ENCODE measurements at places on chromosomes 5 and 9.
A peak's percentile ranks its signal among the peaks of the same experiment; 100 is the strongest.

- no peak for DNase-seq
Observed at GRCh38 chr5:1409381-1410110, 35.7 kb downstream of the SLC6A3 start.

GRCh38 chr5:11048760-11049159 lies 287.7 kb upstream of the DAP start:
- no peak for DNase-seq

GRCh38 chr9:128943832-128944620 lies 3.4 kb downstream of the DOLK start:
- no peak for DNase-seq

DNA sequence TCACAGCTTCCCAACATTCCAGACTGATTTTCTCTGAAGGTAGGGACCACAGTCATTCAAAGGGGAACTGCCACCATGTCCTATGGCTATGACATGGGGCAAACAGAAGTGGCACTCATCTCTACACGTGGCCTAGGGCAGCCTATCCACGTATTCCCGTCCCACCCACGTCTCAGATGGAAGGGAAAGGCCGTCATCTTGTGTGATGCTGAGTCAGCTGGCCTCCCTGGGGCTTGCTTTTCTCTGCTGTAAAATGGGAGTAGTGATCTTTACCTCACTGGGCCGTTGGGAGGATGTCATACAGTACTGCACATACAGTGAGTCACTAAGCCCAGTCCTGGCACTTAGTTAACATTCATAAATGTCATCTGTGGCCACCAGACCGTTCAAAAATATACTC lies 72.3 kb downstream of the RAPGEF1 start:
- peak; percentile 40 for DNase-seq

GRCh38 chr5:110359221-110359620 lies 367.2 kb downstream of the TMEM232 start:
- no peak for DNase-seq

DNA sequence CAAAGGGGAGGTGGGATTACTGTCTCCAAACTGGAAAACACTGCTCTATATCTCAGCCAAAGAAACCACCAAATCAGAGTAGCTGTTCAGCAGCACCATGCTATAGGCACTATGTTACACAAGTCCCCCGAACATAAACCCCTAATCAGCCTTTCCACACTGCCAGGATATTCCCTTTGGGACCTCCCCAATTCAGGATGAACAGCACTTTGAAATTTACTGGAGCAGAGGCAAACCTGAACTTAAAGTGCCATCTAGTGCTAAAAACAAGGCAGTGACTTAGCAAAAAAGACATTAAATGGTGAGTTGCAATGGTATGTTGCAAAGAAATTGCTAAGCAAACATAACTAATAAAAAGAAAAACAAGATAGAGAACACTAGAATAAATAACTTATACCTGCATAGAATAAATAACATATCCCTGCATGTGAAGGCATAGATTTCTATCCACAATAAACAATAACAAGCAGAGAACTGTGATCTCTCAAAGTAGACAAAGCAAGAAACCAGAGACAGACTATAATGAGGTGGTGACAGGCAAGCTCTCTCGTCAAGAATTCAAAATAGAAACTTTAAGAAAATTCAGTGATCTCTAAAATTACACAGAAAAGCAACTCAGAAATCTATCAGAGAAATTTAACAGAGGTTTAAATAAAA lies 584.4 kb upstream of the ACO1 start:
- no peak for DNase-seq

DNA sequence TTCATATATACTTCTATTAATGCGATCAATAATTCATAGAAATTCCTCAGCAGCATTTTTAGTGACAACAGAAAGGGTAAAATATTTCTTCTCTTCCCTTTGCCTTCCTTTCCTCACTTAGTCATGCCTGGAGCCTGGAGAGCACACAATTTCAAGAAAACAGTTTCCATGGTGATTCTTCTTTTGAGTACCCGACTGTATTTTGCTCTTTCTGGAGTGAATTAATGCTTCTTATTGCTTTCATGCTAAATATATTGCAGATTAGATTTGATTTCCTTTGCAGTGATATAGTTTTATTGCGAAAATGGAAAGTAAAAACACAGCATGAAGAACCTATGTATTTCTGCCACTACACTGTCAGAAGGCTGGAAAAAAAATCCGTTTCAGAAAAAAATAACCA lies 153.5 kb downstream of the PPP2R2B start:
- DNase-seq: no peak

DNA sequence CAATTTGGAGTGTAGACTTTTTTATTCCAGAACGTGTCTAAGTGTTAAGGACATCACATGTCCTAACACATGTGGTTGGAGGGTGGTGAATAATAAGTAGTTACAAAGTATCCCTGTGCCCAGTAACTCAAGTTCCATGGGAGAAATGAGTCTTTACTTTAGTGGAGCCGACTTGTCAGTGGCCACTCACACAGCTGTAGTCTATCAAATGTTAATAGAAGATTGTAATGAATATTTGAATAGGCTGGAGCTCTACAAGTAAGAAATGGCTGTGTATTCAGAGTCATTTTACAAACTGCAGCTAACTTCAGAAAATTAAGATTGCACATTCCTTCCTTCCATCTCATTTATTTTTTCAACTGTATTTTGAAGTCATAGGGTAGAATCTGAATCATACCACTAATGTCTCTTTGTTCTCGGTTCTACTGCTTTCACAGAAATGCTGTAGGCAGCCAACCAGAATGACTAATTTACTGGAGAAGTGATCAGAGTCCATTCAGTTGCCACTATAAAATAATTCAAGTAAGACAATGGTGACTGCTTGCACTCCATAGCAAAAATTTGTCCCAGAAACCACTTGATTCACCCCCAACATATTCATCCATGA lies 394.8 kb downstream of the NR2F1-AS1 start:
- no peak for DNase-seq

- no peak for DNase-seq
Observed at GRCh38 chr5:124843596-124843899, 97.1 kb upstream of the ZNF608 start.

- DNase-seq: peak; percentile 93
Observed at GRCh38 chr9:20684035-20684874, at the start of gene FOCAD. TSS of gene FOCAD (plus strand) at chr9:20684259. CDS start at chr9:20715354, 31,095 bp downstream.

DNA sequence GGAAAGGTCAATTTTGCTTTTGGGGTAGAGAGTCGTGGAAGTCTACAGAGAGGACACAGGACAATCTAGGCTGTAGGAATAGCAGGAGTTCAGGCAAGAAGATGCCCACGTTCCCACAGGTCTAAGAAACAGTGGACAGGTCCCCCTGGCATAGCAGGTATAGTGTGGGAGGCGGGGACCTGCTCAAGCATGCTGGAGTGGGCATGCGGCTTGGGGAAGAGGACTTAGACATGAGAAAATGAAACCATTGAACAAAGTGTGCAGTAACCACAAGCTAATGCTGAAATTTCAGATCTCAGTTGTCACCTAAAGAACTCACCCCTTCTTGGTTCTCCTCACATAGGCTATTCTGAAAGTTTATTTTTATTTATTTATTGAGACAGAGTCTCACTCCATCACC lies 142.8 kb upstream of the EFNA5 start:
- DNase-seq: no peak

GRCh38 chr9:112112519-112112918 lies 62.6 kb downstream of the SUSD1 start:
- DNase-seq: no peak

GRCh38 chr5:151025250-151025606 lies 4.8 kb downstream of the GPX3 start:
- no peak for DNase-seq

DNA sequence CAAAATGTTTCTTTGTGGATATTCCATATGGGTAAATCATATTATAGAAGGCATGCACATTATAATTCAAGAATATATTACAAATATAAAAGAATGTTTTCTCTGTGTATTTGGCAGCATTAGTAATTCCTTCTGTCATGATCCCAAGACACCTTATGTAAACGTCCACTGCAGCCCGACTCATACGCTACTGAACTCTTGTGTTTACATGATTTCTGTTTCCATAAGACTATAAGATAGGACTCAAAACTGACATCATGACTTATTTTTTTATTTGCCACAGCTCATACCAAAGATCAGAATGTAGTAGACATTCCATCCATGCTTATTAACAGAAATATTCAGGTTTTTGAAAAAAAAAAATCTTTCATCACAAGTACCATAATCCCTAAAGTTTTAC lies 234.1 kb downstream of the AP3B1 start:
- no peak for DNase-seq

DNA sequence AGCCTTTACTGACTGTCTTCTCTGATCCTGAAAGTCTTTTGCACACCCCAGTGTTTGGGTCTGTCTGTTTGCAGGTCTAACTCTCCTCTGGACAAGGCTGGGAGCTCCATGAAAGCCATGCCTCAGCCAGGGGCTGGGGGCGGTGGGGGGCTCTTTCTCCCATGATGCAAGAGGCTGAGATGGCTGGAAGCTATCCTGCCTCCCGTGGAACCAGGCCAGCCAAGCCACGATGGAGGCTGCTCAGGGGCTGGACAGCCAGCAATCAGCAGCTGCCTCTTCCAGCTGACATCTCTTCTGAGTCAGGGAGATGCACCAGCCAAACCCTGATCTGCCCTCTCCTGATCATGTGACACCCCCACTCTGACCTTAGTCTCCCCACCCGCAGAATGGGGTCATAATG lies 154.0 kb downstream of the BARX1 start:
- DNase-seq: no peak

DNA sequence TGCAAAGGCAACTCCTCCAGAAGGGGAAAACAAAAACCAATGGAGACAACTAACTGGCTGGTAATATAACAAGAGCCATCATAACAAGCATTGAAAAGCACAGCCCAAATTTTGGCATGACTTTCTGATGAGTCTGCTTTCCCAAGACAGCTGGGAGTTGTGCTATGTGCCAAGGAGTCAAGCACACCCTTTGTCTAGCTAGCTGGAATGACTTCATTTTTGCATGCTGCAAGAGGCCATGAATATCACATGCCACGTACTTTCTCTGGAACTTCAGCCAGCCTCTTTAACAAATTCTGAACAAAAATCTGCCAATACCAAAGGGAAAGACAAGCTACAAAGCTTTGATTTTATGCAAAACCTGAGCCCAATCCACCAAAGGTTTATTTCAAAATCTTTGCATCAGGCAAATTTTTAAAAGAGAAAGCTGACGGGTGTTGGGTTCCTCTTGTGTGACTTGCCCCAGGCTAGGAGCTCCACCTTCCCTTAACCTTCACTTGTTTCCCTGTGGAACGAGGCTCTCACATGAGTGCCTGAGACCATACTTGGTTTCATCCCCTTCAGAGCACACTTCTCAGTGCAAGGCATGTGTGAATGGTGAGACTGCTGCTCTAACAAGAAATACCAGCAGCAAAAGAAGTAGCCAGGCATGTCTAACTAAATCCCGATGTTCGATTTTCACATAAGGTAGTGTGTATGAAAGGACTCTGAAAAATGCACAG lies 47.3 kb downstream of the S1PR3 start:
- DNase-seq: no peak

- no peak for DNase-seq
Observed at GRCh38 chr5:80713631-80714030, 58.8 kb upstream of the DHFR start.

GRCh38 chr9:70042461-70043215 lies 1.0 kb upstream of the MAMDC2 start:
- no peak for DNase-seq

GRCh38 chr9:113957821-113958341 lies 81.8 kb downstream of the ZNF618 start:
- no peak for DNase-seq

- no peak for DNase-seq
Observed at GRCh38 chr5:166276006-166276405, 2015.4 kb upstream of the WWC1 start.

DNA sequence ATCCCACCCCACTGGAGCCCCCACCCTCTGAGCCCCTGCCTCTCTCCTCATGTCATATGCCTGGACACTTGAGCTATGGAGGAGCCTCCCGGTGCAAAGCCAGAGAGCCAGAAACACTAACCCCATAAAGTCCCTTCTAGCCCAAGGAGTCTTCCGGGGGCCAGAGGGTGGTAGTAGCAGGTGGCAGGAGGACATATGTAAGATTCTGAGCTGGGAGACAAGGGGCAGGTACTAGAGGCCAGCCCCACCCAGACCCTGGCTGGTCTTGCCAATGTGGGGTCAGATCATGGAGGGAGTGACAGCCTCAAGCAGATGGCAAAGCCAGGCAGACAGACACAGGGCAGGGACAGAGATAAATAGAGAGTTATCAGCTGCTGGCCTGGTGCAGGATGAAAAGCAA lies 63.4 kb downstream of the PSD2 start:
- DNase-seq: no peak

DNA sequence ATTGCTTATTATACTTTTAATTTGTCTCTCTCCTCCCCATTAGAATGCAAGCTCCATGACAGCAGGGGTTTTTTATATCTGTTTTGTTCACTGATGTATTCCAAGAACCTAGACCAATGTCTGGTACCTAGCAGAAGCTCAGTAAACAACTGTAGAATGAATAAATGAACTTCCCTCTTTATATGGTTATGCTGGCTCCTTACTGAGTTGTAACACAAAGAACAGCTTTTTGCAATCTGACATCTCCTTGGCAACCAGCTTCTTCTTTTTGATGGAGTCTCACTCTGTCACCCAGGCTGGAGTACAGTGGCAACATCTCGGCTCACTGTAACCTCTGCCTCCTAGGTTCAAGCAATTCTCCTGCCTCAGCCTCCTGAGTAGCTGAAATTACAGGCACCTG lies 13.6 kb downstream of the TRMO start:
- no peak for DNase-seq

DNA sequence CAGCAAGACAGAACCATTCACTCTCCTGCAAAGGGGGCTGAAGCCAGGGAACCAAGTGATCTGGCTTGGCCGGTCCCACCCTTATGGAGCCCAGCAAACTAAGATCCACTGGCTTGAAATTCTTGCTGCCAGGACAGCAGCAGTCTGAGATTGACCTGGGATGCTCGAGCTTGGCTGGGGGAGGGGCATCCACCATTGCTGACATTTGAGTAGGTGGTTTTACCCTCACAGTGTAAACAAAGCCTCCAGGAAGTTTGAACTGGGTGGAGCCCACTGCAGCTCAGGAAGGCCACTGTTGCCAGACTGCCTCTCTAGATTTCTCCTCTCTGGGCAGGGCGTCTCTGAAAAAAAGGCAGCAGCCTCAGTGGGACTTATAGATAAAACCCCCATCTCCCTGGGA lies 60.5 kb downstream of the TNFSF8 start:
- no peak for DNase-seq

DNA sequence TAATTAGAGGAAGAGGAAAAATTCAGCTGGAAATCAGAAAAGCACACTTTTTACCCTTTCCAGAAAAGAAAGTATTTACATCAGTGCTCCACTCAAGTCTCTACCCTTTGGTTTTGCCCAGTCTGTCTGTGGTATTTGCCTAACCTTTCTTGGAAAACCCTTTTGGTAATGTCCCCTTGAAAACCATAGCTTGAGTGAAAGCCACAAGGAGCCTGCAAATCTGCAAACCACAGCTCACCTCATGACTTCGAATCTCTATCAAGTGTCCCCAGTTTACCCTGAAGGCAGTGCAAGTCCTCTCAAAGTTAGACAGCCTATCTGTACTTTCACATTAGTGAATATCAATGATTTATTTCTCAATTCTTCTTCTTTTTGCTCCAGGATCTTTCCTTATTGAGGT lies 162.1 kb upstream of the TSLP start:
- DNase-seq: no peak

GRCh38 chr5:15079566-15079965 lies 208.0 kb upstream of the ANKH start:
- DNase-seq: no peak

GRCh38 chr9:126581893-126582292 lies 31.8 kb upstream of the LMX1B start:
- no peak for DNase-seq

GRCh38 chr9:93129286-93129685 lies 4.8 kb downstream of the NINJ1 start:
- DNase-seq: no peak

Data from stimulated activated CD8-positive, alpha-beta memory T cell treated with anti-CD3 and anti-CD28 coated beads, Interleukin-4, amount 100 ng/mL, for 24 hours (primary cell).